ENCODE measurements at places on chromosomes 1 and 21.
A peak's percentile ranks its signal among the peaks of the same experiment; 100 is the strongest.

DNA sequence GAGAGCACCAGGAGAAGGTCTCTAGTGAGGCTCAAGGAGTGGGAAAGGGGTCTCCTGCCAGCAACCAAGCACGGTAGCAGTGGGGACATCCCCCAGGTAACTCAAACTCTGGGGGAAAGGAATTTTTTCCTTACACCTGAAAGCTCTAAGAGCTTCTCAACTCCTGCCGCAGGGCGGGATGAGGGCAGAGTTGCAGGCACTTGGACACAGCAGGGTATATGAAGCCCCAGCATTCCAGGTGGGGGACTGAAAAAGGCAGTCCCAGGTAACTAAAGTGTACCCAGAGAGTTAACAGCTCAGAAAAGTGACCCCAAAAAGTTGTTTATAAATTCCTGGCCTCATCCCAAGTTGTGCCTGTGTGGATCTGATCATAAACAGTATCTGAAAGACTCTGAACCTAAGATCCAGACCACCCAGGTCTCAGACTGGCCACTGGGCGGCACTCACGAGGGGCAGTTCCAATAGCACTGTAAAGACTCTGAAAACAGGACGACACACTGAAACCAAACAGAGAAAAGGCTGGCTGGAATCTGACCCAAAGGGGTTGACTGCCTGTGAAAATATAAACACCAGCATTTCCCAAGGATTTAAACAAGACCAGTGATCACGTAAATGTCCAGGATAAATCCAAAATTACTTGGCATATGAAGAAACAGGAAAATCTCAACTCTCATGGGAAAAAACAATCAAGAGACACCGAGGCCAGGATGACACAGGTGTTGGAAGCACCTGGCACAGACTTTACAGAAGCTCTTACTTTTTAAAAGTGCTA, 47.5 kb downstream of the HSF2BP start:
- DNase-seq, result peak; percentile 51

DNA sequence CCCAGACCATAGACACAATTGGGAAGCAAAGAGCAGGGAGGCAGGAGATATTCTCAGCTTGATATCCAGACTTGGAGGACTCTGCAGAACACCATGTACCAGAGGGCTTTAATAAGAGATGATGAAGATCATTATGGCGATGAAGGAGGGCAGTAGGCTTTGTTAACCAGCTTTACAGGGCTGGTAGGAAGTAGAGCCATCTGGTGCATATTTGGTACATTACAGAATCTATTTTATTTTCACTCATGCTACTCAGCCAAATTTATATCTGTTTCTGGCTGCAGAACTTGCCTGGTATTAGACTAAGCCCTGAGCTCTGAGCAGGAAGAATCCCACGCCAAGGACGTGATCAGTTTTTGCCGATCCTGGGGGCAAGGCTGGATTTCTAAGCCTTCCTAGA, 61.8 kb upstream of the SYT6 start:
- no peak for DNase-seq

DNA sequence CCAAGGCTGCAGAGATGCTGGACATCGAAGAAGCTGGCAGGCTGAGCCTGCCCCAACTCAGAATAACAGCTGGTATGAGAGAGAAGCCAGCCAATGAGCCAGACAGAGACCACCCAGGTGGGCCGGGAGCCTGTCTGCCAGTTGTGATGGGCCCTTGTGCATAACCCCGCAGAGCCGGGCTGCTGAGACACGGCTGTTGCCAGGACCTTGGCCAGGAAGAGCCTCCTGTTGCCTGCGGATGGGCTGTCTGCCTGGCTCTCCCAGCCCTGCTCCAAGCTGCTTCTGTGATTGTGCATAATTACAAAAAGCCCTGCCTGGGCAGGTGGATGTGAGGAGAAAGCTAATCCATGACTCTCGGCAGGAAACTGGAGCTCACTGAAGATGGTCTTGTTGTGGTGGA, 126.5 kb downstream of the CAPN8 start:
- no peak for DNase-seq

DNA sequence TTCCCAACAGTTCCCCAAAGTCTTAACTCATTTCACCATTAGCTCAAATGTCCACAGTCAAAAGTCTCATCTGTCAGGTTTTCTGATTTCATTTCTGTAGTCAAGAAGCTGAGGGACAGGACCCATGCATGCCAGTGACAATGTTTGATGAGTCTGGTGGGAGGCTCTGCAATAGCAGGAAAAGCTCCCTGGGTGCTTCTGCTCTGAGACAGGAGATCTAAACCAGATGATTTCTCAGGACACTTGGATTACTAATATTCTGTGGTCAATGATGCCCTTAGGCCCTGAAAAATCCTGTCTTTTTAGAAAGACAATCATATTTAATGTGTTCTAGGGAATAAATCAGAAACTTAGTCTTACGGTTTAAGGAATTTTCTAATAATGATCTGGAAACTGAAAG, 56.4 kb downstream of the PCBP3 start:
- DNase-seq, result no peak

- DNase-seq, result no peak
Measured at GRCh38 chr1:17671741-17672140, 83.4 kb upstream of the ACTL8 start.

DNA sequence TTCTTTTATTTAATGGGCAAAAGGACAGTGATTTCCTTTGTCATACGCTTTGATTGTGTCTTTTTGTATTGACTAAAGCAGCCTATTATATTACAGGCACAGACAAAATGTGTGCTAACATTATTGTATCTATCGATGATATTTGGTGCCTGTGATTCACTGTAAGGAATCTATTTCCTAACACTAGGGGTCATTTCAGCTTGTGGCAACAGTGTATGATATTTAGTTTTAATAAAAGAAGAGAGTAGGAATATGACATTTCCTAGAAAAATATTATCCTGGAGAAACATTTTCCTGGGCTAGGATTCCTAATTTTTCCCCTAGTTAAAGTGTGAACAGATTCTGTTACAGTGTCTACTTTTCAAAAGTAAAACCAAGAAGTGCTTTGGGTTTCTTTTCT, 42.8 kb downstream of the TYW3 start:
- no peak for DNase-seq

GRCh38 chr1:192979542-192979941, 79.6 kb downstream of the UCHL5 start:
- no peak for DNase-seq

DNA sequence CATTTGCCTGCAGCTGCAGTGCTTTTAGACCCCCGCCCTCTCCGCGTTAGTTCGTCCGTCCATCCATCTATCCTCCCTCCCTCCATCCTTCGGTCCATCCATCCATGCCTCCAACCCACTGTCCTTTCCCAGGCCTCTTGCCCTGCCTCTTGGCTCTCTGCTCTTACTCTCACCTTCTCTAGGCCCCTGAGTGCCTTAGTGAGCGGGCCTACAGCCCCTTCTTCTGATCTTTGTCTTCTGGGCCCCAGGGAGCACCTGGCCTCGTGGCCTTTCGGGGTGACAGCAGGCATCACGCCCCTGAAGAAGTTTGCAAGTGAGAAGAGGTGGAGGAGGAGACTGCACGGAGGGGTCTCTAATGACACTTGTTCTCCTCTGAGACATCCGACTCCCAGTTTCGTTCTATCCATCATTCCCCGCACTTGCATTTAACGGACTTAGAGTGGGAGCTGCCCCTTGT, 842 bp downstream of the ATXN7L2 start:
- DNase-seq, result no peak

DNA sequence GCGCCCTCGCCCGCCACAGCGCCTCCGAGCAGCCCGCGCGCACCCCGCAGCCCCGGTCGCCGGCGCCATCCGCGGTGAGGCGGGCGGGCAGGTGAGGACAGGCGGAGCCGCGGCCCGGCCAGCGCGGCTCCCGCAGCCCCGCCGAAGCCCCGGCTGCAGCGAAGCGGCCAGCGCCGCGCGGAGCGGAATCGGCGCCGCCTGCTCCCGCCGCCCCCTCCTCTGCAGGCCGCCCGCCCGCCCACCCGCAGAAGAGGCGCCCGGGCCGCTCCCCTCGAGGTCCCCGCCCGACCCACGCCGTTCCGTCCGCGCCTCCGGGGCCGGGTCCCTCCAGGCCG, 1.3 kb downstream of the PRDM16 start:
- DNase-seq, result no peak

GRCh38 chr1:39094685-39095084, 68.5 kb downstream of the NDUFS5 start:
- no peak for DNase-seq

DNA sequence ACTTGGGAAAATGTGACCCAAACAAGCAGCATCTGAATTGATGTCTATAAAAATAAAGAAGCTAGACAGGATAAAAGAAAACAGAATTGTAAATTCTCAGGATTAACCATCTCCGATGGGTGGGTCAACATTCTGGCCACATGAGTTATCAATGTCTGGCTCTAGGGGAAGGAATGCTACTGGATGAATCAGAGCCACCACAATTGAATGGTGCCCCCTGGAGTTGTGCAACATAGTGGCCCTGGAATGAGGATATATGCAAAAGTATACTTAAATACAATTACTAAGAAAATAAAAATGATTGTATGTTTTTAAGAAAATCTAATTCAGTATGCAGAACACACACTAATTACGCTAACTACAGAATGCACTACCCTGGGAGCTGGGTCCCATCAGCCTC, 185.6 kb downstream of the TGFBR3 start:
- no peak for DNase-seq

GRCh38 chr1:245881767-245882391, 625.2 kb downstream of the SMYD3 start:
- DNase-seq, result no peak

DNA sequence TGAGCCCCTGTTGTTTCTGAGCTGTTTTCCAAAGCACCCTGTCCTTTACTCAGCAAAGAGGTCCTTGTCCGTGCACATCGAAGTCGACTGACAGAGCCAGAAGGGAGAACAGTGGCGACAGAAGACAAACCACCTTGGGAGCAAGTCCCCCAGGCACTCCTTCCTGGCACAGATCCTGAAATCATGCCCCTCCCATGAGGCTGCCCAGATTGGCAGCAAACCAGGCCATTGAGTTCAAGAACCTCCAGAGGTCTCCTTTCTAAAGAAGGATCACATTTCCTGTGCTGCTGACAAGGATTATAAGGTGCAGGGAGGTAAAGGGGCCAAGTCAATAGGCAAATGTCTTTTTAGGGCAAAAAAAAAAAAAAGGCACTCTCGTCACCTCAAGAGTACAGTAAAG, 84.7 kb upstream of the HIVEP3 start:
- DNase-seq, result peak; percentile 26

- no peak for DNase-seq
Measured at GRCh38 chr1:159841749-159842148, 15.1 kb downstream of the SLAMF8 start.

GRCh38 chr1:165443539-165444311, 1.2 kb downstream of the RXRG start:
- DNase-seq, result no peak

DNA sequence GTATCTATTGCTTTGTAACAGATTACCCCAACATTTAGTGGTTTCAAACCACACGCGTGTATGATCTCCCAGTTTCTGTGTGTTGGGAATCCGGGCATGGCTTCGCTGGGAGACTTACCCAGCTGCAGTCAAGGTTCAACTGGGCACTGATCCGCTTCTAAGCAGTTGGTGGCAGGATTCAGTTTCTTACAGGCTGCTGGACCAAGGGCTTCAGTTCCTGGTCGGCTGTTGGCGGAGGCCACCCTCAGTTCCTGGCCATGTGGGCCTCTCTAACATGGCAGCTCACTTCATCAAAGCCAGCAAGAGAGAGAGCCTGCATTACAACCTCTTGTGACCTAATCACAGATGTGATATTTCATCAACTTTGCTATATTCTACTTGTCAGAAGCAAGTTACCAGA, 53.8 kb upstream of the NEK2 start:
- DNase-seq, result no peak

- DNase-seq, result no peak
Measured at GRCh38 chr1:81174811-81175476, 625.8 kb upstream of the ADGRL2 start.

DNA sequence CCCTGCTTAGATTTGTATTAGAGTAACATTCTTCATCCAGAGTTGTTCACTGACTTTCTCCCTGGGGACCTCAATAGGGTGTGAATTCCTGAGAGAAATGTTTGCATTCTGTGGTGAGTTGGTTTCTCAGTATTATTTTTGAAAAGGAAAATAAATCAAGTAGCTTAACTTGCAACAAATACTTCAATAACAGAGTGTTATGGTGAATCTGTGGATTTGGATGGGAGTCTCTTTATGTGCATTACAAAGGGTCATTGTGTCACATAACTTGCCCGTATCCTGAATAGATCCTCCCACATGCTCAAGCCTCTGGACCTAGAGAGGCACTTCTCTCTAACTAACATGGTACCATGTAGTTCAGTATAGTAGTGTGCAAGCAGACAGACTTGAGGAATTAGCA, 68.4 kb upstream of the IPO9 start:
- no peak for DNase-seq

DNA sequence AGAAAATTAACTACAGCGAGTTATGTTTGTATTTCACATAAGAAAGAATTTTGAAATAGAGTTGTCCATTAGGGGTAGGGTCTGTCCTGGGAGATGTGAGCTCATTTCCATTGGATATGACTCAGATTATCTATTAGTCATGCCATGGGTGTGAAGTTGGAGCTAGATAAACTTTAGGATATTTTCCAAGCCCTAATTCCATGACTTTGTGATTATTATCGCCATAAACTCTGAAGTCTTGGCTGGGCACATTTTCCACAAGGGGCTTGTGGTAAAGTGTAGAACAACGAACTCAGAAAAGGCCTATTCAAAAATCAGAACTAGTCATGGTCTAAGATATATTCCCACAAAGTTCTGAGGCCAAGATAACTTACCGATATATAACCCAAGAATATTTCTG, 396.6 kb downstream of the DPYD start:
- DNase-seq, result no peak

DNA sequence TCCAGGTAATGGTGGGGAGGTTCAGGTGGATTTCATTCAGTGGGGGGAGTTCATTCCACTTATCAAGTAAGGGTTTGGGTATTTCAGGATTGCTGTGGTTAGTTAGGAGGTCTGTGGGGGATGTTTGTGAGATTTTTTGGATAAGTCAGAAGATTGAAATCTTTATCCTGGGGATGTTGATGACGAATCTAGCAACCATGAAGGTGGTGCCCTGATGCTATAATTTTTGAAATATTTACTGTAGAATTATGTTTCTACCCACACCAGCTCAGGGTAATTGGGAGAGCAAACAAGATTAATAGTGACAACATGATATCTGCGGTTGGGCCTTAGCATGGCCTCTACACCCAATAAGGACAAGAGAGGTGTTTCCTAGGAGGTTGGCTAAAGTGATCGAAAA, 28.3 kb downstream of the SUCO start:
- no peak for DNase-seq

GRCh38 chr1:115343200-115343737, 5.2 kb upstream of the NGF start:
- DNase-seq, result no peak

- no peak for DNase-seq
Measured at GRCh38 chr1:23799570-23800399, 769 bp downstream of the GALE start.

DNA sequence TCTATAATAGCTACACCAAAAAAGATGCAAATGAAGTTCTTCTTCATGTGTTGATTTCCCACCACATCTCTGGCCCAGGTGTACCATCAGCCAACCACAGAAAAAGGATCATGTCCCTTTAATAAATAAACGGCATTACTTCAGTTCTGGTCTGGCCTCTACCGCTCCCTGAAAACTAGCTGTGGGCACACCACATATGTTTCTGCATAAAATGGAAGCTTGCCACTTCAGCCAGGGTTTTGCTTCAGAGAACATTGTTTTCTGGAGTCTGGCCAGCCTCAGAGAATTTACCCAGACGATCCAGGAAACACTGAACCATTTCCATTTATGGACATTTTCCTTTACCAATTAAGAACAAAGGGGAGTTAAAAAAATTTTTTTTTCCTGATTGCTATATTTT, 5.8 kb upstream of the LAMC2 start:
- peak; percentile 83 for DNase-seq

GRCh38 chr1:176167210-176167609, 39.9 kb downstream of the COP1 start:
- DNase-seq, result no peak

GRCh38 chr21:32776743-32777142, 5.2 kb upstream of the PAXBP1 start:
- DNase-seq, result no peak
